ENCODE measurements at places on chromosomes 7 and 10.

GRCh38 chr10:112950714-112951358 lies 789 bp downstream of the TCF7L2 start:
- peak; percentile 52 for DNase-seq

GRCh38 chr10:113261161-113261560 lies 291.7 kb upstream of the HABP2 start:
- no peak for DNase-seq

GRCh38 chr10:5496261-5497250 lies 2.8 kb downstream of the CALML5 start:
- no peak for DNase-seq

DNA sequence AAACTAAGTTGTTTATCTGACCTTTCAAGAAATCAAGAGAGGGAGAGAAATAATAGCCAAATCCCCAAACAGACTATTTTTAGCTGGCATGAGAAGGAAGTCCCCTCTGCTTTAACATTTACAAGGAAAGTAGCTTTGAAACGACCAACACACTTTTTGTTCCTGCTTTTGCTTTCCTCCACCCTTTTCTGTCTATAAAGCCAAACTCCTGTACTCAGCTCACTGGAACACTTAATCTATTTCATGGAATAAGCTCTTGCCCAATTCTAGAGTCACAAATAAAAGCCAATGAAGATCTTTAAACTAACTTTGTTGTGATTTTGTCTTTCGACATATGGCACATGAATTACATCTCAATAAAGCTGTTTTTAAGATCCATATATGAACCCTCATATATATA lies 86.8 kb upstream of the CCDC71L start:
- no peak for DNase-seq

DNA sequence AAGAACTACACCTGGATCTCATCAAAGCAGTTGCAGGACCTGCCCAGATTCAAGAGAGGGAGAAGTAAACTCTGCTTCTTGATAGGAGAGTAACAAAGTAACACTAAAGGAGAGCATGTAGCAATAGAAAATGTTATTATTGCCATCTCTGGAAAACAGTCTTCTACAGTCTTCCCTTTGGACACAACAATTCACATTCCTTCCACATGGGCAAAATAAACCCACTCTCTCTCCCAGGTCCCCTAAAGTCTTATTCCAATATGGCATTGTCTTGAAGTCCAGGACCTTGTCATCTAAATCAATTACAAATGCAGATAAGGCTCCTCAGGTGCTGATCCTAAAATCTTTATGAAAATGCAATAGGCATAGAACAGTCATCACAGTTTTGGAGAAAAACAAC lies 10.3 kb upstream of the WNT2 start:
- no peak for DNase-seq

DNA sequence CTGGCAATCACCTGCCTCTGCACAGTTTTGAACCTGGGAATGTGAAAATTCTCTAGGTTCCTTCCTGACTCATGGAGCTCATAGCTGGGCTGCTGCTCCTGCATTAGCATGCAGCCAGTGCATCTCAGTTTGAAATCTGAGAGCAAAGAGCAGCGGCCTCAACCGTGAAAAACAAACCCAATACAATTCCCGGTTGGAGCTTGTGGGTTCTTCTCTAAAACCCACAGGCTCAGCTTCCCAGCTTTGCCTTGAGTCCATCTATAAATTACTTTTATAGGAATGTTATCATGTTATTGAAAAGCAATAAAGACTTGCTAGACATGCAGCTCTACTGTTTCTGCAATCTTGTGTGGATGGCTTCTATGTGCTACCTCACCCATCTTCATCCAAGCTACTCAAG lies 191.7 kb downstream of the CXCL12 start:
- DNase-seq, result no peak

DNA sequence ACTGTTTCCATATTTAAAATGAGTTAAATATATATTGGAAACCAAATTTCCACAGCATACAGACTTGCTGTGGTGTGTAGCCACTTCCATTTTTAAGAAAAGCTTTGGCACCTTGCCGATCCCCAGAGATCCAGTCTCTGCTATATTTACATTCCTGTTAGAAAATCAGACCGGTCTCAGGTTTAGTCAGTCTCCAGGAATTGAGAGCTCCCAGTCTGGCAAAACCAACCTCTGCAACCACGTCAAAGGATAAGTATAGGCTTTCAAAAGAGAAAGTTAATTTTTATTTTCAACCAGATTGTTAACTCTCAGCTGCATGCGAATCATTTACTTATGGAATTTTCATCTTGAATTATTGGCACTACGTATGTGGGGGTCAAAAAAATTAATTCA lies 28.2 kb downstream of the PUS7 start:
- no peak for DNase-seq

DNA sequence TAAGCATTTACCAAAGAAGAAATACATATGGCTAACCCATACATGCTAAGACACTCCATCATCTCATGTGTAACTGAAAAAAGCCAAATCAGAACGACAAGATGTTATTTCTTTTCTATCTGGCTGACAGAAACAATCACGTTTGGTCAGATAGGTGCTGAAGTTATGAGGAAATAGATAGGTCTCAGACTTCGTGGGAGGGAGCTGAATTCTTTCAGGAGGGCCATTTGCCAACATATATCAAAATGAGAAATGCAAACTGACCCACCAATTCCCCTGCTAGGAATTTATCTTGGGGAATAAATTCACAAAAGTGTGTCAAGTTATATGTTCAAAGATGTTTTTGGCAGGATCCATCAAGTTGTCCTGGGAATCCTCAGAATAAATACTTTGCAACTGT lies 32.6 kb downstream of the SH3PXD2A start:
- no peak for DNase-seq

DNA sequence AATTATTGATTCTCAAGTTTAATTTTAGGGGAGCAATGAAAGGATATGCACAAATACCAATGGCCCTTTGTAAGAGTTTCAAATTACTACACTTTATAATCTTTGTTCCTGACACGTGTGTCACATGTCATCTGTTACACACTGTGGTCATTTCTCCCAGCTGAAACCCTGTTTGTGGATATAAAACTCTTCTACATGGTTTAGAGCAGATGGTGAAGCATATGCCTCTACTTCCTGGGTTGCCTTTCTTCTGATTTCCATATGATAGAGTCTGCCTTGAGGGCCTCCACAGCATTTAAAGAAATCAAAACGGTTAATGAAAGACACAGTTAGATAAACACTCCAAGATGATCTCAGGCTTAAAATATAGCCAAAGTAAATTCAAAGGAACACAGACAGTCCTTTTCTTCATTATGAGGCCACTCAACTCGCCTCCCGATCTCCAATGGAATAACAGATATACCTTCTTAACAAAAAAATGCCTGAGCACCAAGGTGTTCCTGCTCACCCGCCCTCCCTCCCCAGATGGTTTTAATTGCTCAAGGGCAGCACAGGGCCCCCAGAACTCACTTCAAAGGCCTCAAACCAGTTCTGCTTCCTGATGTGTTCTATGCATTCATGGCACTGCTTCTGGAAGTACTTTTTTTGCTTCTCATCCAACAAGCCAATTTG lies 75.0 kb downstream of the CPVL start:
- no peak for DNase-seq

DNA sequence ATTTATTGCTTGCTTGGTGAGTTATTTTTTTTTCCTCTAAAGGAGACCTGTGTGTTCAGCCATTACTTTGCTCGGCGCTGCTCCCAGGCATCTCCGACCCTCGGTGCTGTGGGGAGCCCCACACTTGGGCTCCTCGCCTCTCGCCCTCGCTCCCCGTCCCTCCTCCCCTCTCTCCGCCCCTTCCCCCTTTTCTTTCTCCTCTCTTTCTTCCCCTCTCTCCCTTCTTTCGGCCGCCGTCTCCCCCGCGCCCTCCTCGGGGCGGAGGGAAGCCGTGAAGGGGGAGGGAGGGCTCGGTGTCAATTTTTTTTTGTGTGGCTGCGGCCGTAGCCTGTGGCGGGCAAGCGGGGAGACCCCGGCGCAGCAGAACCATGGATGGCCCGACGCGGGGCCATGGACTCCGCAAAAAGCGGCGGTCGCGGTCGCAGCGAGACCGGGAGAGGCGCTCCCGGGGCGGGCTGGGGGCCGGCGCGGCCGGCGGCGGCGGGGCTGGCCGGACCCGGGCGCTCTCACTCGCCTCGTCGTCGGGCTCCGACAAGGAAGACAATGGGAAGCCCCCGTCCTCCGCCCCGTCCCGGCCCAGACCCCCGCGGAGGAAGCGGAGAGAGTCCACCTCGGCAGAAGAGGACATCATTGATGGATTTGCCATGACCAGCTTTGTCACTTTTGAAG lies 1.1 kb downstream of the AUTS2 start:
- DNase-seq, result no peak

DNA sequence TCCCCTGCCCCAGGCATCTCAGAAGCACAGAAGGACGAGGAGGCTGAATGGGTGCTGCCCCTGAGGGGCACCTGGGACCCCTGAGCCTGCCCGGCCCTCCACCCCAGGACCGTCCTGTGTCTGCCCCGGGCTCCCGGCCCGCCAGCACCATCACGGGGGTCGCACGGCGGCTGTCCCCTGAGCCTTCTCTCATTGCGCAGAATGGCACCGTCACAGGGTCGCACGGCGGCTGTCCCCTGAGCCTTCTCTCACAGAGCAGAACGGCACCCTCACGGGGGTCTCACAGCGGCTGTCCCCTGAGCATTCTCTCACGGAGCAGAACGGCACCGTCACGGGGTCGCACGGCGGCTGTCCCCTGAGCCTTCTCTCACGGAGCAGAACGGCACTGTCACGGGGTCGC lies 31.5 kb downstream of the FAM20C start:
- DNase-seq, result no peak

- no peak for DNase-seq
These were observed 174.8 kb upstream of the FZD1 start for GRCh38 chr7:91089382-91089963.

DNA sequence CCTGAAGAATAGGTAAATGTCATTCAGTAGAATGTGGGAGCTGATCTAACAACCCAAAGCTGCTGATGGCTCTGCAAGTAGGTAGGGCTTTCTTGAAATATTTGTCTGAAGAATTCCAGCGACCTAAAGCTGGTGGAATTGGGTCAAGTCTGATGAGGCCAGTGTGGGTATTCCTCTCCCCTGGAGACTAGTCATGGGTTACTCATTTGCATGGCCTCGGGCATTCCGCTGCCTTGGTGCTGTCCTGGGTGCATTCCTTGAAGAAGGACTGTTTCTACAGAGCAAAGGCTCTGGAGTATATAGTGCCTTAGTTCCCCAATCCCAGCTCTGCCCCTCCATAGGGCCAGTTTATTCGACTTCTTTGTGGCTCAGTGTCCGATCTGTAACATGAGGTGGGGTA lies 19.2 kb downstream of the PDK4 start:
- no peak for DNase-seq

GRCh38 chr7:27740449-27741086 lies 606 bp downstream of the TAX1BP1 start:
- DNase-seq, result peak; percentile 71

- no peak for DNase-seq
These were observed 9.2 kb downstream of the ZNF488 start for GRCh38 chr10:47374611-47375536.

DNA sequence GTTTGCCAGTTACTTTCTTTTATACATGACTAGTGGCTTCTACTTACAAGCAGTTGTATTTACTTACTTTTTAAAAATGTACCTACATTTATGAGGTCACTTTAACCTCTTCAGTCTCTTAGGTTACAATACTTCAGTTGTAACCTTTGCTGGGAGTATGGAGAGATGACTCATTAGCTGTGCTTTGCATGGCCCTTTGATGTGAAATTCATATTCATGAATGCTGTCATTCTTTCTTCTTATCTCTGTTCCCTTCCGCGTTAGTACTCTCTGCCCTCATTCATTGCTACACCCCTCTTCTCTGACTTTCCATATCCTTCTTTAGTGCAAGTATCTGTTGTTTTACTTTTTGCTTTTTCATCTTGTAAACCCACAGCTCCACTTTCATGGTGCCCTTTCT lies 164.3 kb downstream of the BMPER start:
- DNase-seq, result no peak

- DNase-seq, result no peak
These were observed 201.2 kb upstream of the MDFIC start for GRCh38 chr7:114720725-114721124.

DNA sequence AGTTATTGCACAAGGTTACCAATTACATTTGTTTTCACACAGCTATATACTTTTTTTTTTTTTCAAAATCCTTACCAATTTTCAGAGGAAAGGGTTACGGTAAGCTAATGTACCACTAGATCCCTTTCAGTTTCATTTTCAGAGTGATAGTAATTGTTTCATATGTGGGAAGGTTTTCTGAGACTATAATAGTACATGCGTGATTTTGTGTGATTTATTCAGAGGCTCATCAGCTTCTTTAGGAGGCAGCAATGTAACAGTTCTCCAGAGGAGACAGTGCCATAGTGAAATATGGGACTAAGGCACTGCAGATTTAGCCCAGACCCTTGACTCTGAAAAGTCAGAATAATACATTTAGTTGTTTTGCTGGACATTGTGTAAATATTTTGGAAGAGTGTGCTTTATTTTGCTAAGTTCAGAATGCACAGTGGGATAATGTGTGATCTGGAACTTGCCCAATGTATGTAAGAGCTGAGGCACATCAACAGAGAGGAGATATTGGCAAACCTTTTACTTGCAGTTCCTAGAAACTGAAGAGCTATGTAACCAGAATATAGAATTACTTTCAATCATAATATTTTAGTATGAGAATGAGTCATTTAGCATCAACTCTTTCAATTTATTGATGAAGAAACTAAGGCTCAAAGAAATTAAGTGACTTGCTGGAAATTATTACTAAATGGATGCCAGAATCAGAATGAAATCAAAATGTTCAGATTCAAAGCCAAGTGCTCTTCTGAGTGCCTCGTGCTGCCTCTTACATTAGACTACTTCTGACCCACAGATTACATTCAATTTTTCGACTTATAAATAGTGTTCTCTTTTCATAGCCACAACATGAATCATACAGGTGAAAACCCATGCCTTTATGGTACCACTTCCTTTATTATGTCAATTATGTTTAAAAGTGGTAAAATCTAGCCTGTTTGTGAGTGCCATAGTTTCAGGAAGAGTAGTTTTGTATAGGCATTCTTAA lies 207.7 kb upstream of the TEX47 start:
- DNase-seq, result no peak

DNA sequence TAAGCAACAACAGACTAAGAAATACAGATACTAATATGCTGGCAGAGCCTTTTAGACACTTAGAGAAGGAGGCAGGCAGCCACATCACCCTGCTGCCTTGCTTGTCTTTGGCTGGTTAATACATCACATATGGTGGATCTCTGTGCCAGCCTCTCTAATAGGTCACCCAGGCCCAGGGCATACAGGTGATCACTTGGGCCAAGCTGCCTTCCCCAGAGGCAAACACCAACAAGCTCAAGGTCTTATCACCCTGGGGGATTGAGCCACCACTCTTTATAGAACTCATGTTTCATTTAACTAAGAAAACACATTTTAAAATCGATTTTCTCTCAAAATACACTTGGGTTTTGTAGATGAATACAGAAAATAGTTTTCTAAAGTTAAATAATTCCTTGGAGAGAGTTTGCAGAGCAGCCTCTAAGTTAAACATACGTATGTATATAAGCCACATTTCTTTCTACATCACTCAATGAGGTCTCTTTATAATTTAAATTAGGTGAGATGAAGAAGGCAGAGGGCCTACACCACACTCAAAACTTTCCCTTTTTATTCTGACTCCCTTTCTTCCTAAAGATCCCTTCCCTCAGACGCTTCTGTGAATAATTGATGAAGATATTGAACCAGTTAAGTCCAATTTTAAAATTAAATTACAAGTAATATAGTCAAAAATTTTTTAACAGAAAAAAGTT lies 556.8 kb upstream of the GHITM start:
- DNase-seq, result no peak

Data from CD4-positive, alpha-beta T cell (primary cell).